ENCODE measurements at places on chromosomes 12 and 14. TPM values are rescaled to one million over a fixed set of nuclear protein-coding genes. Genes with fewer than 3 reads are reported as not detected.

Gene LGR5
- total RNA-seq: not detected

Gene HVCN1
- total RNA-seq: 4.4 TPM

- no peak for DNase-seq
Observed at GRCh38 chr14:94935706-94936300, 165.9 kb upstream of the GSC start.

Gene DPPA3
- not detected for total RNA-seq

GRCh38 chr12:113970211-113970610 lies 4.1 kb upstream of the RBM19 start:
- DNase-seq: no peak

GRCh38 chr14:26175658-26176057 lies 422.2 kb downstream of the NOVA1 start:
- DNase-seq: no peak

Gene RAB35
- 63.2 TPM for total RNA-seq

GRCh38 chr12:105166736-105167135 lies 59.2 kb downstream of the WASHC4 start:
- no peak for DNase-seq

Gene AMHR2
- total RNA-seq: not detected

Gene LRRK2
- total RNA-seq: not detected

DNA sequence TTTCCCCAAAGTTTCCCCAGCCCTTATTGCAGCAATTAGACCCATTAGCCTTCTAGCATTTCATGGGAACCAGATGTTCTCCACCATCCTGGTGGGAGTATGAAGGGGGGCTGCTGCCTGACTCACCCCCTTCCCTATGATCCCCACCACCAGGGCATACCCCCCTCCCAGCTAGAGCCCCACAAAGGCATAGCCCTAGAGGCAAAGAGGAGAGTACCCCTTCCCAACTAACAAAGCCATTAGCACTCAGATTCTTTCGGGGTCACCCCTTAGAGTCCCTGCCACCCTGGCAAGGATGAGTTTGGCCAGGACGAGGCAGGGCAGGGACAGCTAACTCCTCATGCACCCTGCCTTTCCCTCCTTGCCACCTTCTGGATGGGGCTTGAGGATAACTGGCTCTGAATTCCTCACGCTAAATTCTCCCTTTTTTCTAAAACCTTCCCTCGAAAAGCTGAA lies 9.2 kb downstream of the RARG start:
- DNase-seq: no peak

DNA sequence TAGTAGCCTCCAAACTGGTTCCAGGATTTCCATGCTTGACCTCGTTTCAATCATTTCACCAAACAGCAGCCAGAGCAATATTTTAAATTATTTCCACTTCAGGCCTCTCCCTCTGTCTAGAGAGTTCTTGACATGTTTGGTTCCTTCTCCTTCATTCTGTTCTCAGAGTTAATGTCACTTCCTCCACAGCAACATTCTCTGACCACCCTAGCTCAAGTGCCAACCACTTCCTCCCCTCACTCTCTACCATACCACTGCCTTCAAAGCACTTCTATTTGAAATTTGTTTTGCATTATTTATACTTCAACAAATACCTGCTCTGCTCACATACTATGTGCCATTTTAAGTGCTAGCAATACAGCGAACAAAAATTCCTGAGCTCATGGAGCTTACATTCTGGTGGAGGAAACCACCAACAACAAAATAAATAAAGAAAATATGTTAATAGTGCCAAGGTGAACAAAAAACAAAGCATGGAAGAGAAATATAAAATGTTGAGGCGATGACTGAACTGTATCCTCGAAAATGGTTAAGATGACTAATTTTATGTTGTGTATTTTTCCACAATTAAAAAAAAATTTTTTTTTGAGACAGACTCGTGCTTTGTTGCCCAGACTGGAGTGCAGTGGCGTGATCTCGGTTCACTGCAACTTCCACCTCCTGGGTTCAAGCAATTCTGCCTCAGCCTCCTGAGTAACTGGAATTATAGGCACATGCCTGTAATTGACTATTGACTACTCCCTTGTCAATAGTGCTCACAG lies 17.3 kb downstream of the BAZ1A start:
- no peak for DNase-seq

DNA sequence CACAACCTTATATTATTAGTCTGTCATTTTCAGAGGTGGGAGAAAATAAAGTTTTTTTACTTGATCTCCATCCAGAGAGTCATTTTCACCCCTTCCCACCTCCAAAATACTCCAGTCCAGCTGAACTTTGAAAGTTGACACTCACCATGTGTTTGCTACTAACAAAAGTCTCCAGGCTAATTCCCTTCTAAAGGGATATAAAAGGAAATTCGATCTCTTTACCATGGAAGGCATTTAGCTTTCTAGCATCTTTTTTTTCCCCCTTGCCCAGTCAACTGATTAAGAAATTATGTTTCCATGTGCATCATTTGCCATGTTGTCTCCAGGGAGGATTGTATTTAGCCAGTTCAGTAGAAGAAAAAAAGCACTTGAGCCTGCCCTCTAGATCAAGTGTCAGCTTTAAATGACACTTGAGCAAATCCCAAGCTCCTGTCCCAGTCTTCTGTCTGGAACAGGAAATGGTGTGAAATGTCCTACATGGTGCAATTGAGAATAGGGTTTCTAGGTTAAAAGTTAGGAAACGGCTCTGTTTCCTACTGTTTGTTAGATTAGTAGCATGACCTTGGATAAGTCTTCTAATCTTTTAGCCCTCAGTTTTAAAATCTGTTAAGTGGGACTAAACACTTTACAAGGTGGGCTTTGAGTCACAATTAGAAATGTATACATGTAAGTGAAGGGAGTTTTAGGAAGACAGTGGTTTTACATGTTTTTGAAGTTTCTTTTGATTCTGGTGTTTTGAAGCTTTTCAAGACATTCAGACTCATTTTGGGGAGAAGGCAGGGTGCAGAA lies 67.2 kb downstream of the GNS start:
- no peak for DNase-seq

- no peak for DNase-seq
Observed at GRCh38 chr14:40188006-40188405, 755.8 kb upstream of the FBXO33 start.

DNA sequence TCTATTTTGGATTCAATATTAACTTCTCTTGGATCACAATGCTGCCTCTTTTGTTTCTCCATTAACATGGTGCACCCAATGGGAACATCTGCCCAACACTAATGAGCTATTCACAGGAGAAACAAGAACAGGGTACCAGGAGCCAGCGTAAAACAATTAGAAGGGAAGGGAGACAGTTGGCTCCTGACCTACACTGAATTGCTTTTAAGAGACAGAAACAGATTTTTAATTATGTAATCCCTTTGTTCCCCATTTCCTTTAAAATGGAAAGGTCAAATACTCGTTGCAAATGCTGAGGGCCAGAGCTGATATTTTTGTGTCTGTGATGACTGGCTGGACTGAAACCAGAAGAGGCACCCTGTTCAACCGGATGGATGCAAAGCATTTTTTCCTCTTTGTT lies 108.3 kb downstream of the SEC23A start:
- no peak for DNase-seq

DNA sequence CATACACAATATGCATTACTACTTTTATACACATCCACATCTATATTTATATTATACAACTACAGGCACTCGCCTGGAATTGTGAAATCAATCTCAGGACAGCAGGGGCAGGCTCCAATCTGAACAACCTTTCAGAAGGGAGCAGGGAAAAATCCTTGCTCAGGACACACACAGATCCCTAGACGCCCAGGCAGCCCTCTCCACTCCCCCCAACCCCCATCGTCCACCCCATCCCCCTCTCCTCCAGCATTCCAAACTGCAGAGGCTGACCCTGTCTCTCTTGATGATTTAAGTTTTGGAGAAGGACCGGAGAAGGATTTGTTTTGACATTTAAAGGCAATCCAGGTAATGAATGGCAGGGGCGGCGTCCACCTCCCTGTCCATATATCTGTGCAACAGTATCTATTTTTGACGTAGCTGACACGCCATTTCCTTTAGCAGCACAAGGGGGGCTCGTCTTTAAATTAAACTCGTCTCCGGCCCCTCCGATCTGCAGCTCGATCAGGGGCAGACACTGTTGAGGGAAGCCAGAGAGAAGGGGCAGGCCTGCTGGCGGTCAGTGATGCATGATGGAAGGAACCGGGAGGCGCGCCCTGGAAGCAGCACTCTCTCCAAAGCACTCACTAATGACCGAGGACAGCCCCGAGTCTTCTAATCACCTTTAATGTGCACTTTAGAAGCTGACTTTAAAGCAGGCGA lies 95.0 kb upstream of the TBX5 start:
- DNase-seq: no peak

Gene VRTN
- not detected for total RNA-seq

Gene GPR68
- 11.2 TPM for total RNA-seq

GRCh38 chr14:27243365-27243764 lies 645.5 kb upstream of the NOVA1 start:
- no peak for DNase-seq

Gene CAPZA3
- total RNA-seq: not detected

Gene BIN2
- 39.9 TPM for total RNA-seq

Gene LHX5
- total RNA-seq: not detected

Gene DHRS2
- total RNA-seq: 3.1 TPM

GRCh38 chr12:50166799-50167048 lies 445 bp downstream of the CERS5 start:
- DNase-seq: peak; percentile 84

Gene SLC2A13
- total RNA-seq: 2.3 TPM

DNA sequence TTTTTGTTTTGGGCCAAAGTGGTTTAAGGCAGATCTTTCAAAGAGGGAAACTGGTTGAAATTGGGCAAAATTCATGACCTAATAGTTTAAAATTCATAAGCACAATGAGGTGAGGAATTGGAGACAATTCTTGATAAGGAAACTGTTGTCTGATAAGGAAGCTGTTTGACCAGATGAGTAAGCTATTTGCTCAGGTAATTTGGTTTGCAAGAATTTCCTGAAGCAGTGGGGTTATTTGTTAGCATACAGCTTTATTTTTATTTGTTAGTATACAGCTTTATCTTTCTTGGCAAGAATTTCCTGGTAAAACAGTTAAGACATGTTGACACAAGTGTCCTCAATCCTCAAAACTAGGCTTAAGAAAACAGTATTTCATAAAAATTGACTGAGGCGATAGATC lies 559.0 kb downstream of the GALC start:
- DNase-seq: no peak

GRCh38 chr14:45181329-45181728 lies 45.6 kb downstream of the FANCM start:
- no peak for DNase-seq

Gene ADAM20
- total RNA-seq: 0.23 TPM

Gene PTGER2
- total RNA-seq: 2.4 TPM

Gene KRT82
- not detected for total RNA-seq
